ENCODE measurements at places on chromosomes 16 and 17. TPM values are rescaled to one million over a fixed set of nuclear protein-coding genes. Genes with fewer than 3 reads are reported as not detected.

Gene NPIPA5
- 0.26 TPM for total RNA-seq

Gene SGCA
- total RNA-seq: not detected

Gene GSG1L
- total RNA-seq: 0.08 TPM

Gene VASN
- total RNA-seq: 33.5 TPM

Gene TLCD3B
- 3.5 TPM for total RNA-seq

Gene CNGB1
- not detected for total RNA-seq

Gene SLFN12
- total RNA-seq: 35.2 TPM

Gene GAN
- 9.1 TPM for total RNA-seq

Gene DNAI2
- total RNA-seq: not detected

Gene ARHGAP27
- total RNA-seq: 39.2 TPM

Gene P2RX1
- total RNA-seq: not detected

Gene CDK3
- 11.9 TPM for total RNA-seq

Gene SMIM36
- total RNA-seq: not detected

Gene CRHR1
- 0.15 TPM for total RNA-seq

Gene SLX1B
- 48.3 TPM for total RNA-seq

Gene KRT222
- total RNA-seq: not detected

Gene XAF1
- 3.5 TPM for total RNA-seq

Gene TRPV2
- total RNA-seq: 34.9 TPM

Gene ZNF385C
- total RNA-seq: 0.21 TPM

Gene TPPP3
- 0.95 TPM for total RNA-seq

Gene ACLY
- total RNA-seq: 225 TPM

Gene SULT1A1
- total RNA-seq: 1.5 TPM

Gene SLC13A2
- total RNA-seq: not detected

Gene CCDC200
- total RNA-seq: not detected

Gene CACNA1H
- total RNA-seq: 31.1 TPM

Gene HBQ1
- 10.4 TPM for total RNA-seq

Gene MINK1
- total RNA-seq: 78.2 TPM

Gene SREBF1
- total RNA-seq: 230 TPM

Gene TEKT5
- total RNA-seq: not detected

Gene METTL23
- total RNA-seq: 42.8 TPM

Gene MYADML2
- total RNA-seq: not detected

Gene HES7
- total RNA-seq: 4.0 TPM

Gene NUPR1
- total RNA-seq: 79.7 TPM

Gene TBC1D3G
- 0.15 TPM for total RNA-seq

Gene ACE
- total RNA-seq: 4.5 TPM

Gene PRSS33
- 0.59 TPM for total RNA-seq

Gene AGRP
- total RNA-seq: not detected

Gene CDYL2
- 6.1 TPM for total RNA-seq

Gene GAS2L2
- total RNA-seq: not detected

Gene TMEM100
- total RNA-seq: 0.10 TPM

Gene CASKIN1
- total RNA-seq: 4.5 TPM

Gene TM4SF5
- total RNA-seq: not detected

Gene HSD3B7
- total RNA-seq: 5.4 TPM

Measured in Panc1 (cell line).